ENCODE measurements at places on chromosomes 7 and 10. TPM values are rescaled to one million over a fixed set of nuclear protein-coding genes. Genes with fewer than 3 reads are reported as not detected.

Gene CRYGN
- 0.14 TPM for total RNA-seq

Gene CYP17A1
- not detected for total RNA-seq

Gene DKK1
- not detected for total RNA-seq

Gene CALML3
- total RNA-seq: not detected

Gene CTNNA3
- not detected for total RNA-seq

Gene ECHDC3
- total RNA-seq: 1.6 TPM

Gene UNCX
- total RNA-seq: not detected

Gene ANKRD30A
- not detected for total RNA-seq

Gene DENND2A
- not detected for total RNA-seq

Gene OR2A12
- not detected for total RNA-seq

Gene SPDYE6
- total RNA-seq: not detected

Gene EPO
- not detected for total RNA-seq

Gene JAKMIP3
- 0.28 TPM for total RNA-seq

Gene SH2D4B
- total RNA-seq: 0.31 TPM

Gene DNAJC12
- not detected for total RNA-seq

Gene KCNIP2
- total RNA-seq: 0.77 TPM

Gene CHCHD2
- 250 TPM for total RNA-seq

Gene PDK4
- total RNA-seq: not detected

Gene CRCP
- total RNA-seq: 29.4 TPM

Gene UCN3
- total RNA-seq: not detected

Gene WASHC2A
- 50.9 TPM for total RNA-seq

Gene LRWD1
- 12.9 TPM for total RNA-seq

Gene DLG5
- 7.1 TPM for total RNA-seq

Gene FRMPD2
- not detected for total RNA-seq

Gene ZPBP
- total RNA-seq: not detected

Gene VWC2
- total RNA-seq: not detected

Gene SGMS1
- 24.8 TPM for total RNA-seq

Gene CUBN
- total RNA-seq: 7.9 TPM

Gene PSD
- 16.7 TPM for total RNA-seq

Gene KCNH2
- 1.9 TPM for total RNA-seq

Gene C7orf57
- total RNA-seq: 0.56 TPM

Gene RTKN2
- 3.9 TPM for total RNA-seq

Gene VSTM2A
- not detected for total RNA-seq

Gene SMKR1
- total RNA-seq: 0.22 TPM

Gene GBF1
- 30.9 TPM for total RNA-seq

Gene NEUROG3
- not detected for total RNA-seq

Gene TRPV5
- total RNA-seq: not detected

Gene UROS
- 18.2 TPM for total RNA-seq

Gene TBC1D12
- 0.42 TPM for total RNA-seq

Gene CPED1
- total RNA-seq: 0.08 TPM

Gene PRPS1L1
- total RNA-seq: not detected

Gene PLPP4
- not detected for total RNA-seq

Gene CALML5
- total RNA-seq: not detected

Gene HABP2
- total RNA-seq: not detected

Gene ARHGAP22
- total RNA-seq: not detected

Gene PRTFDC1
- total RNA-seq: 0.52 TPM

Gene PGAM2
- 1.3 TPM for total RNA-seq

Gene PTER
- 9.7 TPM for total RNA-seq

Gene EN2
- total RNA-seq: not detected

Gene ASB10
- total RNA-seq: not detected

Gene IQUB
- not detected for total RNA-seq

Gene INA
- total RNA-seq: not detected

Gene NKX2-3
- total RNA-seq: not detected

Gene GTF2IRD1
- total RNA-seq: 1.2 TPM

Gene HOXA1
- 0.14 TPM for total RNA-seq
